ENCODE measurements at places on chromosomes 6 and 20.

- DNase-seq: no peak
Measured at GRCh38 chr6:9647599-9647998, 767.3 kb downstream of the TFAP2A start.

DNA sequence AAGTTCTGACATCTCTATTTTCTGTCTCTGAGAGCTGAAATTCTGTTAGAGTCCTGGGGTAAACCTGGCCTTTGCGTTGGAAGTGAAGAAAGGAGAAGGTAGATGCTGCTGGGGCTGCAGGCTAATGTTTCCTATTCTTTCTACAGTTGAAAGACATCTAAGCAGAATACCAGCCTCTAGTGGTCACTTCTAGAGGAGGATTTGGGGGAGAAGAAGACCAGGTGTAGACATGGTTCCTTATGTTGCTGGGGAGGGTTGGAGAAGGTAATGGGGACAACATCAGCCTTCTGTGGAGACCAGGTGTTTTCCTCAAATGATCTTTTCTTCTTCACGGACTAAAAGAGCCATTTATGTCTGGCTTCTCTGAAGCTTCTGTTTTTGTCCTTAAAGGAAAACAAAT is 62.6 kb downstream of the BTBD3 start:
- no peak for DNase-seq

DNA sequence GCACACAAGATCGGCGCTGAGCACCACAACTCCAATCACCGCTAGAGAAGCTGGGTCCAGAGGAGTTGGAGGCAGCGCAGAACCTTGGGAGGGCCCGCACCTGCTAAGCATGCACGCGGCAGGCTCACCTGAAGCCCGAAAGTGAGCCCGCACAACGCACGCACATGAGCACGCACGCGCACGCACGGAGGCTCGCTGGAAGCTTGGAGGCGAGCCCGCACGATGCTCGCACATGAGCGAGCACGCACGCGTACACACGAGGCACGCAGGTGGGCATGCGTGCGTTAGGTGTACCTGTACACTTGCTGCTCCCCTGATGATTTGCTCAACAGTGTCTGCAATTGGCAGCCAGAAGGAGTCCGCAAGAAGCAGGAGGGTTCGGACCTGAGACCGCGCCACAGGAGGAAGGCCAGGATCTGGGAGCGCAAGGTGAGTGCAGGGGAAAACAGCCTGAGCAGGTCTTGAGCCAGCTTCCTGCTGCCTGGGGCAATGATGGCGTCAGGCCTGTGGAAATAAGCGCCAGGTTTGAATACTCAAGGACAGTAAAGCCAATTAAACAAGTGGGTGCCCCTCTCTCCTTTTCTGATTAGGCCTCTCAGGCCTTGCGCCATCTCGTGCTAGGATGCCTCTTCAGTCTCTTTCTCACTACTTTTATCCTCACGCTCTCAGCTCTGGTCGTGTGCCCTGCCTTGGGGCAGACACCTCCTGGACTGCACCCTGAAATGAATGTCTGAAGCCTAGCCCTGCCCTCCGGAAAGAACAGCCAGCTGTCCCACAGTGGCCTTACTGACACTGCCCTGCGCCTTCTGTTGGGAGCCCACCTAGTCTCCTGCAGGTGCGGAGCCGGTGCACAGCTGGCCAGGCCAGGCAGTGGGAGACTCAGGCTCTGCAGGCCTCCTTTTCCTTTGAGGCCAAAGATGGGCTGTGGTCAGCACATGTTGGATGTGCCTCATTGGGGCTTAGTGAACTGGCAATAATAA is 340.4 kb downstream of the CDC5L start:
- DNase-seq: no peak

- no peak for DNase-seq
Measured at GRCh38 chr6:104531646-104532045, 328.1 kb downstream of the HACE1 start.

GRCh38 chr6:119171088-119171841 is 92.8 kb upstream of the FAM184A start:
- no peak for DNase-seq

DNA sequence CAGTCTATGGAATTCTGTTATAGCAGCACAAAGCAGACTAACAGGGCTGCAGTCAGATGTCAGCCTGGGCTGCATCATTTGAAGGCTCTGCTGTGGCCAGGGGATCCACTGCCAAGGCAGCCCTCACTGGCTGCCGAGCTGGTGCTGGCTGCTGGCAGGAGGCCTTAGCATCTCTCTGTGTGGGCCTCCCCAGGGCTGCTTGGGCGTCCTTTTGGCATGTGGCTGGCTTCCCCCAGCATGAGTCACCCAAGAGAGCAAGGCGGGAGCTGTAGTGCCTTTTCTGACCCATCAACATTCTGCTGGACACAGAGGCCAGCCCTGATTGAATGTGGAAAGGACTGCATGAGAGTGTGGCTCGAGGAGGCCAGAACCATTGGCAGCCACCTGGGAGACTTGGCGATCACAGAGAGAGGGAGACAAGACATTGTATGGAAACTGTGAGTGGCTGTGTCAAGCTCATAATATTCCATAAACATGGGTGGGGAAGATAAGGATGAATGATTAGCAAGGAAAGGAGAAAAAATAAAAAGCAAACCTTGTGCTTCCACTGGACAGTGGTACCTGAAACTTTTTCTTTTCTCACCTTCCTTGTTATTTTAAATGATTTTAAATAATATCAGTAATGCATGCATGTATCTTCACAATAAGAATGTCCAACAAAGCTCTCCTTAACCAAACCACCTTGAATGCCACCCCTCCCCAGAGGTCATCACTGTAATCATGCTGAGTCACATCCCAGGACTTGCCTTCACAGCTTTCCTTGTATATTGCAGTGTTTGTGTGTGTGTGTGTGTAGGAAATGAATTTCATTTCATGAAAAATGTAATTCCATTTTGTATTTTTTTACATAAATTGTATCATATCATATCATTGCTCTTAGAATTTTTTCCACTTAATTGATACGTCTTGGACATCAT is 55.0 kb upstream of the VSX1 start:
- peak; percentile 79 for DNase-seq

GRCh38 chr6:20448828-20449227 is 47.1 kb downstream of the E2F3 start:
- no peak for DNase-seq

- no peak for DNase-seq
Measured at GRCh38 chr6:6900569-6901204, 207.1 kb upstream of the RREB1 start.

GRCh38 chr6:35371494-35372262 is 29.3 kb downstream of the PPARD start:
- DNase-seq: no peak

DNA sequence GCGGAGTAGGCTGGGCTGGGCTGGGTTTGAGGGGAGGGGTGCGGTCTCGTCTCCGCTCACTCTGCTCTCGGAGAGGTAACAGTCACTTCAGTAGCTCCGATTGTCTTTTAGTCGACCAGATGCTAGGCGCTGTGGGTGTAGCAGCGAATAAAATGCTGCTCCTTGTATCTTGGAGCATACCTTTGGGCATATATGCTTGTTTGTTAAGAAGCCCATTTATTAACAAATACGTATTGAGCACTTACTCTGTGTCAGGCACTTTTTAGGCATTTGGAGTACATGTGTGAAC is 545 bp downstream of the ACTR5 start:
- DNase-seq: no peak

- DNase-seq: no peak
Measured at GRCh38 chr20:2800521-2801285, at the start of gene CPXM1. Gene CPXM1, minus strand, starts transcription at chr20:2800627. Its CDS starts 55 bp downstream, at chr20:2800572.

DNA sequence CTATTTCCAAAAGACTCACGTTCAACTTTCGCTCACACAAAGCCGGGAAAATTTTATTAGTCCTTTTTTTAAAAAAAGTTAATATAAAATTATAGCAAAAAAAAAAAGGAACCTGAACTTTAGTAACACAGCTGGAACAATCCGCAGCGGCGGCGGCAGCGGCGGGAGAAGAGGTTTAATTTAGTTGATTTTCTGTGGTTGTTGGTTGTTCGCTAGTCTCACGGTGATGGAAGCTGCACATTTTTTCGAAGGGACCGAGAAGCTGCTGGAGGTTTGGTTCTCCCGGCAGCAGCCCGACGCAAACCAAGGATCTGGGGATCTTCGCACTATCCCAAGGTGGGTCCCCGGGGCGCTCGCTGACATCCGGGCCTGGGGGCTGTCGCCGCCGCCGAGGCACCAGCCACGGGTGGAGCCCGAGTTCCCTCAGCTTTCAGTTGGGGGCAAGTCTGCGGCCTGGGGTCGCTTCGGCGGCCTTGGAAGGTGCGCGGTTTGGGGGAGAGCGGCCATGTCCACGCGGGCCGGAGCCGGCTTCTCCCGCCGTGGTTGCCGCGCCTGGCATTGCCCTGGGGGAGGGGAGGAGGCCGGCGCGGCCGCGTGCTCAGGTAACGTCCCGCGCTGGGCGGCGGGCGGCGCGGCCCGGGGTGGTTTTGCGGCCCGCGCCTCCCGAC is 429 bp downstream of the AMD1 start:
- no peak for DNase-seq

DNA sequence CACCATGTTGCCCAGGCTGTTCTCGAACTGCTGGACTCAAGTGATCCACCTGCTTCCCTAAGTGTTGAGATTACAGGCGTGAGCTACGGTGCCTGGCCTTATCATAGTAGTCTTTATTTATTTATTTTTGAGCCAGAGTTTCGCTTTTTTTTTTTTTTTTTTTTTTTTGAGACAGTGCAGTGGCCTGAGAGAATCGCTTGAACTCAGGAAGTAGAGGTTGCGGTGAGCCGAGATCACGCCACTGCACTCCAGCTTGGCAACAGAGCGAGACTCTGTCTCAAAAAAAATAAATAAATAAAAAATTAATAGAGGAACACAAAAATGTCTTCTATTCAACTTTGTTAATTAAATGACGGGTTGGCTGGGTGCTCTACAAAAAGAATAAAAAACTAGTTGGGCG is 12.9 kb downstream of the MAPRE1 start:
- no peak for DNase-seq

DNA sequence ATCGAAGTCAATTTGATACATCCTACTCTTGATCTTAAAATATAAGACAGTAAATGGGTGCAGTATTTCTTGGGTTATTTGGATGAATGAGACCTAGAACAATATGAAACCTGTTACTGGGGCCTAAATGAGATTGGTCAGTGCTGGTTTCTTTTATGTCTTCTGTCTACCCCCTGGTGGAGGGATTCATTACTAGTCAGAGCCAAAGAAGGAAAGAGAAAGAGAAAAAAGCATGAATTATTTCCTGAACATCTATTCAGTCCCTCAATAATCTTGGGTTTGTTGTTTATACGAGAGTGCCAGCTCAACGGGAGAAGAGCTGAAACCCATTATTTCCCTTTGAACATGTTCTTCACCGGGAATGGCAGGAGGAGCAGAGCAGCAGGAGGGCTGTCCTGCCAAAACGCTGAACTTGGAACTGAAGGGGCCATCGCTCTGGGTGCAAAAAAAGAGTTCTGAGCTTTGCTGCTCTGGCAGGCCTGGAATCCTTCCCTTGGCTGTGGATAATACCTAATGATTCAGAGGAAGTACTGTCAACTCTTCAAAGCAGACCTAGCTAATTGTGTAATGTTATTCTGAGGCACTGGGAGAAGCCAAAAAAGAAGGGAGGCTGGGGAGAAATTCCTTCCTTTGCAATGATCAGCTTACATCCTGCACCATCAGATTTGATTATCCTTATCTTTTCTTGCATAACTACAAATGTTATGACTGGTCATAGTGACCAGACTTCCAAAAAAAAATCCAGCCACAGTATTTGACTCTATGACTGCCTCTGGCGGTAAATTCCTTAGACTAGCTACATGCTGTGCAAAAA is 72.0 kb downstream of the BLOC1S5 start:
- peak; percentile 86 for DNase-seq

DNA sequence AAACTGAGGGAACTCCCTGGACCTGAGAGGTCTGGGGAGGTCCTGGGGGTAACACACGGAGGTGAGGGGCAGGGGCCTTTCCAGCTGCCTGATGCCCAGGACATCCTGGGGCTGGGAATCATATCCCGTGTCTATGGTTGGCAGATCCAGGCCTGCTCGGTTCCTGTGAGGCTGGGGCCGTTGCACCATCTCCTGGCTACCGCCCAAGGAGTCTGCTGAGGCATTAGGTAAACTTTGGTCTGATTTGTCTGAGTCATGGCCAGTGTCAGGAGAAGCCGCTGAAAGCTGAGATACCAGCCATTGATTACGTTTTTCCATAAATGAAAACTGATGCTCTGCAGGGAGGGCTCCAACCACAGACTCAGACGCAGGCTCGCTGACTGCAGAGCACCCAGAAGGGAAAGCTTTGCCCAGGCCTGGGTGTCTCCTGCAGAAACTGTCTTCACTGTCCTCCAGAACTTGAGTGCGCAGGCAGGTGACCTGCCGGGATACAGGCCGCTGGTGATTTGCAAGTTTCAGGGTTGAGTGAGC is 14.2 kb downstream of the TRAF3IP2 start:
- DNase-seq: peak; percentile 99

- no peak for DNase-seq
Measured at GRCh38 chr6:32610682-32611296, 21.1 kb upstream of the HLA-DRB1 start.

GRCh38 chr20:13425381-13426135 is 204.5 kb downstream of the ISM1 start:
- DNase-seq: no peak

- no peak for DNase-seq
Measured at GRCh38 chr6:125182237-125183008, 28.9 kb downstream of the TPD52L1 start.

DNA sequence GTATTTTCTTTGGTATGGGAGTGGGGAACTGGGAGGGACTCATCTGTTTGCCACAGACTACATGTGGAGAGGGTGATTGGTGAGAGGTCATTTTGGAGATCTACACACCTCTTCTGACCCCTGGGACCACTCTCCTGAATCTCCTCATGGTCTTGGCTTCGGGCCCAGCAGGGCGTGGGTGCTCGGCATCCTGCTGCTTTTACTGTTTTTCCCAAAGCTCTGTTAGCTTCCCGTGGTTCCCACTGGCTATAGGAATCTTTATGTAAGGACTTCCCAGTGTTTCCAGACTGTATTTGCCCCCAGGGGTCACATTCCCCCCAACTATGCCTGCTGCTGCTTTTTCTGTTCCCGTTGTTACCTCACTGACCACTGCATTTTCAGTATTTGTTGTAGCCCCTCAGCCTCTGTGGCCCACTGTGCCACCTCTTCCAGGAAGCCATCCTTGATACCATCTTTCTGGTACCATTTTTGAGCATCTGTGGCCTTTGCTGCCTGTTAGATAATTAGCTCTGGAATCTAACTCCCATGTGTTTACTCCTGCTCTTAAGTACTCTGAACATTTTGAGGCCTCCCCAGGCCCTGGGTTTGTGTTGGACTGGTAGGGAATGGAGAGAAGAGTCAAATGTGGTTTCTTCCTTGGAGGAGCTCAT is 14.9 kb downstream of the PLCG1 start:
- DNase-seq: no peak

GRCh38 chr6:79084693-79085092 is 6.6 kb upstream of the PHIP start:
- no peak for DNase-seq

GRCh38 chr6:43263314-43264178 is 20.3 kb downstream of the TTBK1 start:
- peak; percentile 7 for DNase-seq

GRCh38 chr20:35111141-35111888 is 18.7 kb upstream of the TRPC4AP start:
- DNase-seq: no peak

- DNase-seq: no peak
Measured at GRCh38 chr6:33933101-33933500, 129.3 kb upstream of the MLN start.
